Activated naive CD4-positive, alpha-beta T cell treated with anti-CD3 and anti-CD28 coated beads, Interleukin-2, amount 50 U/mL, for 72 hours (primary cell): ENCODE measurements at places on chromosomes 11 and 22.

GRCh38 chr22:39405346-39406085, 5.9 kb downstream of the TAB1 start:
- DNase-seq = no peak

- DNase-seq = no peak
Measured at GRCh38 chr22:42533638-42533977, 14.0 kb upstream of the RRP7A start.

DNA sequence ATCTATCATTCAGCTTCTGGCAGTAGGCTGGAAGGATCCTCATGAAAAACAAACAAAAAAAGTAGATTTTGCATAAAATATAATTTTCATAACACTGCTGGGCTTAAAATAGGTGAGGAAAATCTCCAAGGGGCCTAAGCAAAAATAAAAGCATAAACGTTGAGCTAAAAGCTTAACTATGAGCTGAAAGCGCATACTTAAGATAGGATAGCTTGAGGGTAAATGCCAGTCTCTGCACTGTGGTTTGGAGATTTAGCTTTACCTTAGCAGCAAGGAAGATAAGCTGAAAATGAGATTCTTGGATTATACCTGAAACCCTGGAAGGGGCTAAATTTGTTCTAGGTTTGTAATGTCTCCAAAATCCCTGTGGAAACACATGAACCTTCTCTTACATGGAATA, 183.7 kb downstream of the GUCY1A2 start:
- no peak for DNase-seq

- DNase-seq = no peak
Measured at GRCh38 chr11:115408036-115408921, 95.9 kb downstream of the CADM1 start.

DNA sequence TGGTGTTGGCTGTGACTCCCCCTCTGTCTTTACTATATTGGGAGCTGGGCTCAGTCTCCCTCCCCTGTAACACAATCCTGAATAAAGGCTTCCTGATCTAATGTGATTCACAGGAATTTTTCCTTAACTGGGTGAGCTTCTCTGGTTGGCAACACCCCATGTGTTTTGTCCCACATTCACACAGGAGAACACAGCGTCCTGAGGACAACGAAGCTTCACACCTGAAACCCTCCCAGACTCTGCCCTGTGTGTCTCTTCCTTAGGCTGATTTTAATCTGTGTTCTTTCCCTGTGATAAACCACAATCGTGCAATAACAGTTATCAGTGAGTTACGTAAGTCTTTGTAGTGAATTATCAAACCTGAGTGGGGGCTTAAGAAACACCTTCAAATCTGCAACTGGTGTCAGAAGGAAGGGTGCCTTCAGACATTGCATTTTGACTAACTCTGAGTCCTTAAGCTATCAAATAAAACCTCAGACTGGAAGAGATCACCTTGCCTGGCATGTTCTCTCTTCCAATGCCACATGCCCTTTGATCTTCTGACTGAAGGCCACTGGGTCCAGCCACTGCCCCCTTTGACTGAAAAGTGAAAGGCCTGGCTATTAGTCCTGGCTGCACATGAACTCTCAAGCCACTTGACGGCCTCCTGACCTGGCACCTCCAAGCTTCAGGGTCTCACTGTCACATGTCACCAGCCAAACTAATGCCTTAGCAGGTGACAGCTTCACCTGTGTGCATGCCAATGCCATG, 17.3 kb downstream of the APOL3 start:
- no peak for DNase-seq

DNA sequence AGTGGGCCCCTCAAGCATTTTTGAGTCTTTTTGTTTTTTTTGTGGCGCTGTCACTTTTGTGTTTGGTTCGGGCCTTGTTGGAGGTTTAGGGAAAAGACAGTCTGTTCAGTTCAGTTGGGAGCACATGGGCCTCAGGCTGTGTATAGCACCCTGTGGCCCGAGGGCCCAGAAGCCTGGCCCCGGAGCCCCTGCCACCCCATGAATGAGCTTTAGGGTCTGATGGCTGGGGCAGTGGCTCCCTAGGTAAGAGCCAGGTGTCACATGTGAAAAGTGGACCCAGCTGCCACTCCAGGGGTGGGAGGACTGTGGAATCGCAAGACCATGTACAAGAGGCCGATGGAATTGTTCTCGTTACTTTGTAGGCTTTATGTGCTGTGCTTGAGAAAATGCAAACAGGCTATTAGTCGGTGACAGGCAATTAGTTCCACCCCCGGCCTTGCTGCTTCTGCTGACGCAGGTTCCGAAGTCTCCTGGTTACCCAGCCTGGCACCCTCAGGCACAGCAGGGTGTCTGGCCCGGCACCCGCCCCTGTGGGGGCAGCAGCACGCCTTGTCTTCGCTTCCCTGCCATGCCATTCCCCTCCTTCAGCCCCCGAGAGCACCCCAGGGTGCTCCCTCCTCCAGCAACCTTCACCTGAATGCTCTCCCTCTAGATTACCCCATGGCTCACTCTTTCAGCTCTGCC, 38.2 kb upstream of the PARVG start:
- no peak for DNase-seq

- DNase-seq = no peak
Measured at GRCh38 chr11:74412321-74412720, 14.1 kb upstream of the PGM2L1 start.

DNA sequence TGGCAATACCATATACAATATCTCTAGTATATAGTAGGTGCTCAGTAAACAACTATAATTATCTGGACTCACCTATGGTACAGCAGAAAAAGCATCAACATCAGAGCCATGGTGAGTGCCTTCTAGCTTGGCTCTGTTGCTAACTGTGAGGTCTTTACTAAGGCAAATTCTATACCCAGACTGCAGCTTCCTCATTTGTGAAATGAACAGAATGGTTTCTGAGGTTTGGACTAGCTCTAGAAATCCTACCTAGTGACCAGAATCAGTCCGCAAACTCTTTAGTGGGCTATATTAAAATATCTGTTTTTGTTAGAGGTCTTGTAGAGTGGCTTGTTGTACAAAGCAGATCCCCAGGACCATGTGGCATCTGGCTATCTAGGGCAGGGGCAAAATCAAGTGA, 3.7 kb downstream of the MS4A1 start:
- DNase-seq = no peak

- DNase-seq = no peak
Measured at GRCh38 chr11:103528596-103528995, 419.4 kb downstream of the DYNC2H1 start.

GRCh38 chr11:1807264-1807995, 27.4 kb upstream of the SYT8 start:
- DNase-seq = no peak

- no peak for DNase-seq
Measured at GRCh38 chr22:49350441-49351121, 477.1 kb downstream of the BRD1 start.

DNA sequence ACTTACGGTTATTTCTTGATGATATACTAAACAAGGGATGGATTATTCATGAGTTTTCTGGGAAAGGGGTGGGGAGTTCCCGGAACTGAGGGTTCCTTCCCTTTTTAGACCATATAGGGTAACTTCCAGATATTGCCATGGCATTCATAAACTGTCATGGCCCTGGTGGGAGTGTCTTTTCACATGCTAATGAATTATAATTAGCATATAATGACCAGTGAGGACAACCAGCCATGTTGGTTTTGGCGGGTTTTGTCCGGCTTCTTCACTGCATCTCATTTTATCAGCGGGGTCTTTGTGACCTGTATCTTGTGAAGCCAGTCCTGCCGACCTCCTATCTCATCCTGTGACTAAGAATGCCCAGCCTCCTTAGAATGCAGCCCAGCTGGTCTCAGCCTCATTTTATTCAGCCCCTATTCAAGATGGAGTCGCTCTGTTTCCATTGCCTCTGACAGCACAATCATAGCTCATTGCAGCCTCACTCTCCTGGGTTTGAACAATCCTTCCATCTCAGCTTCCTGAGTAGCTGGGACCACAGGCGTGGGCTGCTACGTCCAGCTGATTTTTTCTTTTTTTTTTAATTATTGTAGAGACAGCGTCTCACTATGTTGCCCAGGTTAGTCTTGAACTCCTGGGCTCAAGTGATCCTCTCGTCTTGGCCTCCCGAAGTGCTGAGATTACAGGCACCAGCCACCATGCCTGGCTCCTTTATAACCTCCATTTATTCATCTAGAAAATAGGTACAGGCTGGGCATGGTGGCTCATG, 52.6 kb upstream of the EMID1 start:
- DNase-seq = no peak

- no peak for DNase-seq
Measured at GRCh38 chr22:25655371-25655935, 86.5 kb upstream of the MYO18B start.

GRCh38 chr11:28491431-28491830, 383.2 kb downstream of the METTL15 start:
- DNase-seq = no peak

GRCh38 chr11:7694235-7694634, 12.0 kb downstream of the OVCH2 start:
- DNase-seq = no peak

DNA sequence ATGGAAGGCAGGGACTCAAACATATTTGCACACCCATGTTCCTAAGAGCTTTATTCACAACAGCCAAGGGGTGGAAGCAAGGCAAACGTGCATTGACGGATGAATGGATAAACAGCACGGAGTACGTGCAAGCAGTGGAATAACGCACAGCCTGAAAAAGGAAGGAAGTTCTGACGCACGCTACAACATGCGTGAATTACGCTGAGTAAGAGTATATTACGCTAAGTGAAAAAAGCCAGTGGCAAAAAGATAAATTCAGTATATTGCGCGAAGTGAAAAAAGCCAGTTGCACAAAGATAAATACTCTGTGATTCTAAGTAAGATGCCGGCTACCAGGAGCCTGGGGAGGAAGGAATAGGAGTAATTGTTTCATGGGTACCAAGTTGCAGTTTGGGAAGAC, 19.5 kb downstream of the PHF21B start:
- DNase-seq = no peak

DNA sequence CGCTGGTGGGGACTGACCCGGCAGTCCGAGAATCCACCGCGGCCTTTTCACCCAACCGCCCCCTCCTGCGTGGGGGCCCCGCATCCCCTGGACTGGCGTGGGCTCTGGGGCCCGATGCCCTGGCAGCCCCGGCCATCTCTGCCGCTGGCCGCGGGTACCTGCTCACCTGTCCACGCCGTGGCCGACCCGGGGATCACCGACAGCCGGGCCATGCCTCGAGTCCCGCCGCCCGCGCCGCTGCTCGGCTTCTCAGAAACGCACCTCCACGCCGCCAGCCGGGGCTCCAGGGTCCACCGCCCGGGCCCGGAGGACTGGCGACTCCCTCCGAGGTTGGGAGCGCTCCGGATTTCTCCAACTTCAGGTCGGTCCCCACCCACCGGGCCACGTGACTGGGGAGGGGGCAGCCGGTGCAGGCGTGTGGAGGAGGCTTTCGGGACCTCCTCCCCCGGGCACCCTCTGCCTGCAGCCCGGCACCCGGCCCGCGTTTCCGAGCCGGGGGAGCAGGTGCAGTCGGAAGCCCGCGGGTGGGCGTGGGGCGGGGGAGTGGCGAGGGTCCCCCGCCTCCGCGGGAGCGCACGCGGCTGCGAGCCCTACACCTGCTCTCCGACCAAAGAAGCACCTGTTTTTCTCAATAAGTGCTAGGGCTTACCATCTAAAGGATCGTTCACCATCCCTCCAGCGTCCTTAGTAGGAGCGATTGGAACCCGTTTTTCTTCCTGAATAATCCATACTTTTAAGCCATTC, 554 bp upstream of the NRIP3 start:
- DNase-seq = no peak

- no peak for DNase-seq
Measured at GRCh38 chr22:23532731-23533130, 47.4 kb downstream of the IGLL1 start.

DNA sequence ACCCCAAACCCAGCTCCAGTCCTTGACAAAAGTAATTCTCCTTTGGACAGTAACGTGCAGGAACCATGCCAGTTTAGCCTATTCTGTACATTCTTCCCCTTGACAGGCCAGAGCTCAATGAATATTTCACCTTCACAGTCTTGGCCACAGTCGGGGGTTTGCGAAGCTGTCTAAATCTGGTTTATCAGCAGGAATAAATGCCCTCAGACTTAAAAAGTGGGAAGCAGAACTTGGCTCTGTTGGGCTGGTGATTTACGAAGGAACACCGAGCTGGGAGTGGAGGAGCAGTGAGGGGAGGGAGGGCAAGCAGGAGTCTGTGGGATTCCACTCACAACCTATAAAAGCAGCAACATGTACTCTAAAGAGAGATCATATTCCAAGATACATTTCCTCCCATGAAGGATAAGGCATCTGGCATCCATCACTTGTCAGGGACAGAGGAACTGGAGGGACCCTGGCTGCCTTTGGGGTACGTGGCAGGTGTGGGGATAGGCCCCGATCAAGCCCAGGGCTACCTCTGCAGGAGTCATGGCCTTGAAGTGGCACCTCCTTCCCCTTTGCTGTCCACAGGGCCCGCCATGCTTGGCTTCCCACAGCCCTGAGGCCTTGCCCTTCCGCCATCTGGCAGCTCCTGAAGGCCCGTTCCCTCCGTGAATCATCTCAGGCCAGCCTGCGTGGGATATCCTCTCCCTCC, 154.3 kb downstream of the ADAMTS15 start:
- no peak for DNase-seq
